NCI-H1417 treated with DMSO at 0.1 percent for 48 hours (cell line): ENCODE measurements at places on chromosomes 1 and 21.

- no peak for DNase-seq
These were observed 65.3 kb upstream of the PSEN2 start for GRCh38 chr1:226804907-226805759.

DNA sequence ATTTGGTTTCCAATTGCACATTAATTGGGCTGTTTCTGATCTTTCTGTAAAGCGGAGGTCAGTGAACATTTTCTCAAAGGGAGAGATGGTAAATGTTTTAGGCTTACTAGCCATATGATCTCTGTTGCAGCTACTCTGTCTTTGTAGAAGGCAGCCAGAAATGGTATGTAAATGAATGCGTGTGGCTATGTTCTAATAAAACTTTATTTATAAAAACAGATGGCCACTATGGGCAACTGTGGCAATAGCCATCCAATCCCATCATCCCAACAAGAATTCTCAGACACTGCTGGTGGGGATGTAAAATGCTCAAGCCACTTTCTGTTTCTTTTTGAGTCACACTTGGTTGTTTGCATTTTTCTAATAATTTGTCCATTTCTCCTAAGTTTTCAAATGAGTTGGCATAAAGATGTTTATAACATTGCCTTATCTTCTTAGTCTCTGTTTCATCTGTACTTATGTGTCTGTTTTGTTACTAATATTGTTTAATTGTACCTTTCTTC lies 448.8 kb upstream of the VAMP3 start:
- DNase-seq = no peak

DNA sequence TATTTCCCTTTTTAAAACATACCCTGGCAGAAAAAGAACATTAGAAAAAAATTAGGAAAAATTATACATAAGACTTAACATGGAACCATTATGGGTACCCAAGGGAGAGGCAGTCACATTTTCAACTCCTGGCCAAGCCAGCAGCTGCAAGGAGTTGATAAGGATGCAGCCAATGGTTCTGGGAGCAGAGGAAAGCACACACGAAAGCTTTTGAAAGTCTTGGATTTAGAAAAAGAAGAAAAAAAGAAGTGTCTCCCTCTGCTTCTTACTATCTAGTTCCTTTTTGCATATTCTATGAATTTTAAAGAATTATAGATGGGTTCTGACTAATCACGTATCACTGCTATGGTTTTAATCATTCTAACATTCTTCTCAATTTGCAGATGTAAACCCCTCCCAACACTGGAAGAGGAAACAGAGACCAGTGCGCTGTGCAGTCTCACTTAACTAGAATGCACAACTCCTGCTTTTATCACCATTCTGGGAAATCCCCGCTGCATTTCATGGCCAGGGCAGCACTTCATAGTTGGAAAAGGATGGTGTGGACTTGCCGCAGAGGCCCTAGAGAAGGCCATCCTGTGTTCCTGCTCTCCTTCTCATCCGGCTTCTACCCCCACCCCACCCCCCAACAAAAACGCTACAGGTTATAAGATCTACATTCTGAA lies 2.7 kb upstream of the CD58 start:
- DNase-seq = no peak

DNA sequence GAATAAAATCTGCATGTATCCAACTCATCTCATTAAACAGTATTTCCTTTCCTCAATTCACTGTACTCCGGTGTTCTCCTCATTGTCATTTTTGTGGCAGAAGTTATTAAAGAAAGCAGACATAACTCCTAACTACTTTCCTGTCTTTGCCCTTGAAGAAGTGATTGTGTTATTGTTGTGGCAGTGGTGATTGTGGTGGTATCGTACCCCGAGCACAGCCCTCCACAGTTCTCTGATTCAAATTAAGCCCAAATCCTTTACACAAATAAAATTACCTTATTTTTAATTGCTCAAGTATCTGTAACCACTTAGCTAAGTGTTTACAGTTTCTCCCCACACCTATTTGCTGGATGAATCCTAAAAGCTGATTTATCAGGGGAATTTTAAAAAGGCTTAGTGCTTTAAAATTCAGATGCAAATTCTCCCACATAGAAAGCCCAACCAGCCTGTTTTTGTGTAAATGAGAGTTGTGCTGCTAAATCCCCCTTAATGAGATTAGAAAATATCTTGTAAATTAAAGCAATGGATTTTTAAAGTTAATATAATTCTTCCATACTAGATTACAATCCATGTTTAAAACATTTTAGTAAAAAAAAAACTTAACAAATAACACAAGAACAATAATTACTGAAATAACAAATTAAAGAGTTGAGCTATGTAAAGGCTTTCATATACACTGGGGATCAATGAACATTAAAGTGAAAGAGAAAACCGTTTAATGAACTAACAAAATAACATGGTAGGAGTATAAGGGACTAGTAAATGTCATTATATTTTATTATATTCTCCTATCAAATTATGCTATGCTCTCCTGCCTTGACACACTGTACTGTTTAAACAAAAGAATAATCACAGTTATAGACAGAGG lies 259.0 kb downstream of the NEGR1 start:
- no peak for DNase-seq

DNA sequence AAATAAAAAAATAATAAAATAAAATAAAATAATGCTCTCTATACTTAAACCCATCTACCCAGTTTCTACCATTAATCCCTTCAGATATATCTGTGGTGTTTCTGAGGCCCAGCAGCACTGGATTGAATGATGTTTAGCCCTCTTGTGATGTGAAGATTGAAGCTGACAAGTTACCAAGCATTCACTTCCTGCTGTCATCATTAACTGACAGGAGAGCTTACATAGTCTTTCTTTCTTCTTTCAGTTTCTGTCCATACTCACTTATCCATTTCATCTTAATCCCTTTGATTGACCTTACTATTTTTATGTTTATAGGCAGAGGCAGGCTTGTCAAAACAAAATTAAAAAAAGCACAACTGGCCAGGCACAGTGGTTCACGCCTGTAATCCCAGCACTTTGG lies 38.8 kb upstream of the PGD start:
- no peak for DNase-seq

GRCh38 chr21:45910548-45911221 lies 70.9 kb upstream of the COL6A1 start:
- DNase-seq = no peak

- DNase-seq = no peak
These were observed 85.6 kb downstream of the WDR4 start for GRCh38 chr21:42793774-42794173.

DNA sequence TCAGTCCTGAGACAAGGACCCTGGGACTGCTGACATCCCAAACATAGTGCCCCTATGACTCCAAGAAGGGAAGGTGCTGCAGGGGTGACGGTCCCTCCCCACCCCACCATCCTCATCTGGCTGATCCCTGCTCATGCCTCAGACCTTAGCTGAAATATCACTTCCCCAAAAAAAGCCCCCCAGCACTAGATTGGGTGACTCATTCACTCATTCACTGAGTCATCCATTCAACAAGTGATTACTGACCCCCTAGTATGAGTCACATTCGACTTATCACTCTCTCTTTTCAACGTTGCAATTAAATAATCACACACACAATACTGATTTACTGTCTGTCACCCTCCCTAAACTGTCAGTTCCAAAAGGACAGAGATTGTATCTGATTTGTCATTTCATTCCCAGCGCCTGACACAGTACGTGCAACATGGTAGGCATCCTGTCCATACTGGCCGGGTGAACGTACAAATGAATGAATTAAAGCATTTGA lies 48.6 kb downstream of the HIVEP3 start:
- DNase-seq = no peak

GRCh38 chr1:220786337-220787068 lies at the start of gene MTARC1:
Gene MTARC1, plus strand, starts transcription at chr1:220786913. Its CDS starts 32 bp downstream, at chr1:220786945.
- DNase-seq = peak; percentile 76

DNA sequence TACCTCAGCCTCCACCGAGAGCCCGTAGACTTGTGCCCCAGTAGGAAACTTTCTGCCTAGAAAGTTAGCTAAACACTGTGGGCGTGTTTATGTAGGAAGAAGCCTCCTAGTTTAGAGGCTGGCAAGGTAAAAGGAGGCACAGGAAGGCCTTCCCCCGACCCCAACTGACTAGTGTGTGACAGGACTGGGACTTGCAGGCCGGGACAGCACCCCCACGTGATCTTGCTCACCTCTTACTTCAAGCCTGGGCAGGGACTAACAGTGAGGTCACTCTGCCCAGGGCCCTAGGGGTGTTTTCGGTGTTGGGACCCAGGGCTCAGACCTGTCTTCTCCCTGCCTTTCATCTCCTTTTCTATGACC lies 392 bp upstream of the TAGLN2 start:
- DNase-seq = no peak

- no peak for DNase-seq
These were observed 156.9 kb downstream of the TOMM20 start for GRCh38 chr1:234971586-234972297.

- no peak for DNase-seq
These were observed at the start of gene CYP2J2 for GRCh38 chr1:59926381-59927123. Gene CYP2J2, minus strand, starts transcription at chr1:59926773. Its CDS starts 27 bp downstream, at chr1:59926746.

- DNase-seq = no peak
These were observed 24.2 kb downstream of the ABL2 start for GRCh38 chr1:179205284-179205683.

GRCh38 chr1:40257313-40257687 lies 736 bp upstream of the ZMPSTE24 start:
- peak; percentile 22 for DNase-seq

GRCh38 chr21:38377165-38378088 lies 120.6 kb downstream of the KCNJ15 start:
- DNase-seq = no peak

DNA sequence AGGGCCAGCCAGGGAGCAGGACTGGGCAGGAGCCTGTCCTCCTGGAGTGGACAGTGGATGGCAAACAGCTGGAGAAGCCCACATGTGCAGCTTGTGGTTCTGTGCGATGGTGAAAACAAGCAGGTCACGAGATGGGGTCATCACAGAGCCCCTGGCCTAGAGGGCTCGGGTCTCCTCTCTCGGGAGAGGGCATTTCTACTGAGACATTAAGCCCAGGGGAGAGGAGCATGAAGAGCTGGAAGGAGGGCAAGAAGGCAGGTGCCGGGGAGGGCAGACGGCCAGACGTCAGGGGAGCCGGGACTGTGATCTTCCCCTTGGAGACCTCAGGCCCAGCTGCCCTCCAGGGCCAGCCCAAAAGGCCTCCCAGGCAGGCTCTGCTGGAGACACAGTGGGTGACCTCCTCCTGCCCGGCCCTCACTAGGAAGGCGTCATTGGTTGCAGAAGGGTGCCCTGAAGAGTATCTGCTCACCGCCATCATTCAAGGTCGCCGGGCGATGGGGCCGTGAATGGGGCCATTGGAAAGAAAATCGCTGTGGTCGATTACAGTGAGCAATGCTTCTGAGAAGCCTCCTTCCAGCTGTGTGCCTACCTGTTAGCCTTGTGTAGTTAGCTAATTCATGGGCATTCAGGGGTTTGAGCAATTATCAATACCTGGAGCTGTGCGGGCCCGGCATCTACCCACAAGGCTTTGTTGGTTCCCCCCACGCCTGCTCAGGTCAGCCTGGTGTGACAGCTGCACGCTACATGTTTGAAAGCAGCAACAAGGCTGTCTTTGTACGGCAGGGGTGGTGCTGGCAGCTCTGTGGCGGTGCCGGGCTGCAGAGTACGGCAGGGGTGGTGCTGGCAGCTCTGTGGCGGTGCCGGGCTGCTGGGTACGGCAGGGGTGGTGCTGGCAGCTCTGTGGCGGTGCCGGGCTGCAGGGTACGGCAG lies 72.3 kb upstream of the ACTRT2 start:
- DNase-seq = no peak

GRCh38 chr1:6184083-6184783 lies 4.1 kb upstream of the CHD5 start:
- no peak for DNase-seq

- no peak for DNase-seq
These were observed 5.2 kb downstream of the FNDC10 start for GRCh38 chr1:1594602-1595260.
